Germinal center (tissue), 1 donor: ENCODE measurements at places on chromosomes 3 and 15.

GRCh38 chr15:28015855-28016254 lies 83.3 kb downstream of the OCA2 start:
- DNase-seq = no peak

DNA sequence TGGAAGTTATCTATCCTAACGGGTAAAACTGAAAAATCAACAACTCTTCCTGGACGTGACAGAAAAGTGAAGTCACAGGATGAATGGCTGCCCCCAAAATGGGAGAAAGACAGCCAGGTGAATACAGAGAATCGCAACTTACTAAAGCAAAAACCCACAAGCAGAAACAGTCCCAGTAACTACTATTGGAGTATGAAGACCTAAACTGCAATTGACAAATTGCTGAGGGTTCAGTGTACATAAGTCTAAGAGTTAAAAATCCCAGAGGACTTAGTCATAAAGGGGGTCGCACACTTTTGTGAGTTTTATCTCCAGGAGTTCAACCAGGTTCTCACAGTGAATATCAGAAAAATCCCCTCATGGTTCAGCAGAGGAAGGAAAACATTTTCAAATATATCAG lies 56.8 kb upstream of the IMPG2 start:
- DNase-seq = no peak

DNA sequence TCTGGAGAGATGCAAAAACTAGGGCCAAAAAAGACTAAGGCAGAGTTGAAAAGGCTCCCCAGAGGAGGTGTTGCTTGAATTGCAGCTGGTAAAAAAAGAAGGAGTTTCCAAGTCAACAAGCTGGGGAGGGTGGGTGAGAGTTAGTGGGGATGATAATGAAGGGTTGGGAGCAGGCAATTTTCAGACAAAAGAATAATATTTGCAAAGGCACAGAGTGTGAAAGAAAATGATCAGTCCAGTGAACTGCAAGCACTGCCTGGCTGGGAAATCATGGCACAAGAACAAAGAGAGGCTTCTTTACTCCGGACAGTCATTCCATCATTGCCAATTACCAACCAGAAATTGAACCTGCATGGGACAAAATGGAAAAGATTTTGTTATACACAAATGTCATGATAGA lies 42.2 kb downstream of the C3orf85 start:
- DNase-seq = no peak

DNA sequence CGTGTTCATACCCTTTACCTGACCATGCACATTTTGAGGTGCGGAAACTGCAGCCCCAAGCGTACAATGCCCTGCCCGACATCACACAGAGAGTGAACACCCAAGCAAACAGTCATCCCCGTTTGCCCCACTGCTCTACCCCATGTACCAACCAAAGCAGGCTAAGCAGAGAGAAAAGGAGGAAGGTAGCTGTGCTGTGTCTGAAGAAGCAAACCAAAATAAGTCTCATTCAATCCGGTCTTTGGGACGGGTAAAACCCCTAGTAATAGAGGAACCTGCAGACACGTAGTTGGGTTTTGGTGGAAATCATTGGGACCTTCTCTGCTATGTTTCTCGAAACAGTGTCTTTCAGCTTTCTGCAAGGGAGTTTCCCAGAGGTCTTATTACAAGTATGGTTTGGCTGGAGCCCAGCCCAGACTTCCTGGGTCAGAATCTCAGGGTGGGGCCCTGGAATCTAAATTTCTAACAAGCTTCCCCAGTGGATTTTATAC lies 164.6 kb upstream of the HES1 start:
- DNase-seq = peak; percentile 26

DNA sequence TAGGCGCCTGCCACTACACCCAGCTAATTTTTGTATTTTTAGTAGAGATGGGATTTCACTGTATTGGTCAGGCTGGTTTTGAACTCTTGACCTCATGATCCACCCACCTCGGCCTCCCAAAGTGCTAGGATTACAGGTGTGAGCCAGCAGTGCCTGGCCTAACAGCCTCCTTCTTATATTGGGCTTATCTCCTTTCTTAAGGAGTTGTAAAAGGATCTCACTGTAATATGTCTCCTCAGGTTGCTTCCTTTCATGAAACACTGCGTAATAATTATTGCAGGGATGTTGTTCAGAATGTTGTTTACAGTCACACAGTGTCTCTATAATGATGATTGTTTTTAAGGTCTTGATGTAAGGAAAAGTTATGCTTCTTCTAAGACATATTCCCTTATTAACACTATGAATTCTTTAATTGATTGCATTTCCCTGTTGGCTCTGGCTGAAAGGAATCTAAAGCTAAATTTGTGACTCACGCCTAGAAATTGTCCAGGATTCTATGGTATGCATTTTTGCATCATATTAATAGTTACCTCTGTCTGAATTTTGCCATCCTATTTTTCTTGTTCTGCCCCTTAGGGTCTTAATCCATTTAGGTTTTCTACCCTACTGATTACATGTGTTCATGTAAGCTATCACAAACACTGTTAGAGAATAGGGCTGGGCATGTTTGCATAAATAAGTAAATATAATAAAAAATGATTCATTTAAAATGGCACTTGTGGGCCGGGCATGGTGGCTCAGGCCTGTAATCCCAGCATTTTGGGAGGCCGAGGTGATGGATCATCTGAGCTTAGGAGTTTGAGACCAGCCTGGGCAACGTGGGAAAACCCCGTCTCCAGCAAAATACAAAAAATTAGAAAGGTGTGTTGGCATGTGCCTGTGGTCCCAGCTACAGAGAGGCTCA lies 24.5 kb upstream of the RNF111 start:
- DNase-seq = no peak

GRCh38 chr15:77773903-77774302 lies 141.2 kb upstream of the LINGO1 start:
- DNase-seq = no peak

- DNase-seq = no peak
These were observed 918.8 kb upstream of the CFAP20DC start for GRCh38 chr3:59968513-59969045.

GRCh38 chr15:49467746-49468480 lies 44.9 kb downstream of the FGF7 start:
- DNase-seq = no peak

DNA sequence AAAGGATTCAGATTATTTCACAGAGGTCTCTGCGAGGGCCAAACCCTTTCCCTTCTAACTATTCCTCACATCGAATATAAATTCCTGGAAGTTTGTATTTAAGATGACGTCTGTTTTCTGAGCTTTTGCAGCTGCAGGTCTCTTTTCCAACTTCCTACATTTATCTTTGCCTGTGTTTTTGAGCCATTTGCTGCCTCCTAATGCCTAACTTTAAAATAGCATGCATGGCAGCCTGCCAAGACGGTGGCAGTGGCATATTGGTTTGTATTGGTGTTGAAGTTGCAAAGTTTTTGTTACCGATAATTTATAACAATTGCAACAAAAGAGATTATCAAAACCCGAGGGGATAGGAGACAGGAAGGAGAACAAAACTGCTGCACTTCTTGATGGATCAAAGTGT lies 187.1 kb upstream of the DNAJC19 start:
- DNase-seq = no peak

- no peak for DNase-seq
These were observed 154.8 kb upstream of the ABI3BP start for GRCh38 chr3:101148001-101148400.

DNA sequence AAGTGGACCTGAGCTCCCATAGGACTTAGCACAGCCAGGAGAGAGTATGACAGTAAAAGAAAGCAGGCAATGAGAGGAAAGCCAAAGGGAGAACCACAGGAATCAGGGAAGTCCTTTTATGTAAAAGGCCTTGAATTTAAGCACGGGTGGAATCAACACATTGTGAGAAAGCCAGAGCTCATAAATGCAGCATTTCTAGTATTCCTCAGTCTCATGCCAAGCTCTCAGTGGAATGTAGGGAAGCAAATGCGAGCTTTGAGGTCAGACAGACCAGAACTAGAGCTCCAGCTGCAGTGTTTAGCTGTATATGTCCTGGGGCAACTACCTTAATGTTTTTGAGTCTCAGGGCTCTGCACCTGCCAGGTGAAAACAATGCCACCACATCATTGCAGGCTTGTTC lies 132.1 kb upstream of the TRIM42 start:
- no peak for DNase-seq

GRCh38 chr3:120182613-120183511 lies 88.6 kb upstream of the GSK3B start:
- DNase-seq = no peak

DNA sequence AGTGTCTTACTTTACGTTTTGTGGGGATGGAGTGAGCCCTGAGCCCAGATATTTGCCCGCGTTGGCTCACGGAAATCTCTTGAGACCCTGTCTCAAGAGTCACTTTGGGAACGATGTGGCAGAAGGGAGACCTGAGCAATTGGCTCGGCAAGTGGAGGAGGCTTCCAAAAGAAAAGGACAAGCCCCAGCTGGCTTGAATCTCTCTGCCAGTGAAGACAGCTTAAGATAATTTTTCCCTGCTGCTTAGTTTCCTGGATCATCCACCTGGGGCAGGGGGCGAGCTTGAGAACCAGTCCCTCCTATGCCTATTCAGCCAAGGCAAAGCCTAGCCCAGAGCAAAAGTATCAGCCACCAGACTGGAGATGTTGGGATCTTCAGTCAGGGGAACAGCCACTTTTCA lies 708 bp downstream of the SEC22A start:
- DNase-seq = no peak

DNA sequence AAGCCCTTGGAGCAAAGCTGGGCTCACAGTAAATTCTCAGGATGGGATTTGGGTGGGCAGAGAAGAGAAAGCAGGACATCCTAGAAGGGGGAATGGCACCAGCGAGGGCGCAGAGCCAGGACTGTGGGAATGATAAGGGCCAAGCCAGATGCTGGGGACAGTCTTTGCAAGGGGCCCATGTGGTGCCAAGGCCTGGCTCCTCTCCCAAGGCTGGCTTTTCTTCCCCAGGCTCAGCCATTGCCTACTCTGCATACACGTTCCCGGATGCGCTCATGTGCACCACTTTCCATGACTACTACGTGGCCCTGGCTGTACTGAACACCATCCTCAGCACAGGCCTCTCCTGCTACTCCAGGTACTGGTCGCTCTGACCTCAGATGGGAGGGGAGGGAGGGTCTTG lies 24.7 kb upstream of the KIF23 start:
- no peak for DNase-seq

- no peak for DNase-seq
These were observed 194.5 kb downstream of the EFHB start for GRCh38 chr3:19739504-19739903.
